Activated naive CD4-positive, alpha-beta T cell (primary cell): ENCODE measurements at places on chromosomes 6 and 20.

- no peak for DNase-seq
Measured at GRCh38 chr20:12554426-12554825, 454.3 kb upstream of the SPTLC3 start.

- no peak for DNase-seq
Measured at GRCh38 chr6:51640021-51640420, 447.4 kb downstream of the PKHD1 start.

GRCh38 chr6:73713426-73714147 lies 17.6 kb downstream of the CD109 start:
- DNase-seq = no peak

DNA sequence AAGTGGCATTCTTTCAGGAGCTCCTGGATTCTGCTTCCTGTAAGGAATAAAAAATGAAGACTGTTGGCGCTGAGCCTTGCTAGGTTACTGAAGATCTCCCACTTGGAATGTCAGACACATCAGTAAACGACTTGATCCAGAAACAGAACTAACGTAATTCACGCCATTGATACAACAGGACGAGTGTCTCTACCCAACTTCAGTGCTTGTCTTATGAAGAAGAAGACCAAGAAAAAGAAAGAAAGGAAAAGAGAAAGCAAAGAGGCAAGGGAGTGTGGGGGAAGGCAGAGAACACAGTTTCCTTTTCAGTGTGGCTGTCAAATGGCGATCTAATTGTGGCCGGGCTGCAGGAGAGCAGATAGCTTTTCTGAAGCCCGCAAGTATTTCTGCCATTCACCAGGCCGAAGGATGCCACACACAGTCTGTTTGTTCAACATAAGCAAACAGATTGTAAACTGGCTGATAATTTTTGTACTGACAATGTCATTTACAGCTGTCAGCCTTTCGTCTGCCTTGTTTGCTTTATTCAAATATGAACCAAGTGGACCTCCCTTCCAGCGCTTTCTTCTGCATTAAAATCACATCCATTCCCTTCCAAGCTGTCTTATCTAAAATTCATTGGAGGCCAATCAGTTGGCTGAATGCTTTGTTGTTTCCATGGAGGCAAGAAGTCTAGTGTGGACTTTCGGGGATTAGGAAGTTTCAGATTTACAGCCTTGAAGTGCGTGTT lies 180.6 kb downstream of the FOXA2 start:
- no peak for DNase-seq

GRCh38 chr6:115618256-115618655 lies 442.4 kb downstream of the FRK start:
- no peak for DNase-seq

DNA sequence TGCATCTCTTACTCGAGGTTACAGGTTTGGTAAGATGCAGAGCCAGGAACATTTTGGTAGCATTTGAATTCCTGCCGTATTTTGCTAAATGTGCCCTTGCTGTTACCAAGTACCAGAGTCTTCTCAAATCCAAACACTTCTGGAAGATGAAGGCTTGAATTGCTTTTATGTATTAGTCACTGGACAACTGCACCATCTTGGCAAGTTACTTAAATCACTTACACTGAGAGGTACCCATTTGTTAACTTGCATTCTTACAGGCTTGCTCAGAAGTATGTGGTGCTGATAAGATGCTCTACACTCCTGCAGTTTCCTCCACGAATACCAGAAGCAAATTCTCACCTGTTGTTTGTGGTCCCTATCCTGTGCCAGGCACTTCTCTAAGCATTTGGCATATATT lies 12.7 kb downstream of the IL22RA2 start:
- no peak for DNase-seq

- DNase-seq = no peak
Measured at GRCh38 chr20:20666359-20666758, 46.1 kb downstream of the RALGAPA2 start.

DNA sequence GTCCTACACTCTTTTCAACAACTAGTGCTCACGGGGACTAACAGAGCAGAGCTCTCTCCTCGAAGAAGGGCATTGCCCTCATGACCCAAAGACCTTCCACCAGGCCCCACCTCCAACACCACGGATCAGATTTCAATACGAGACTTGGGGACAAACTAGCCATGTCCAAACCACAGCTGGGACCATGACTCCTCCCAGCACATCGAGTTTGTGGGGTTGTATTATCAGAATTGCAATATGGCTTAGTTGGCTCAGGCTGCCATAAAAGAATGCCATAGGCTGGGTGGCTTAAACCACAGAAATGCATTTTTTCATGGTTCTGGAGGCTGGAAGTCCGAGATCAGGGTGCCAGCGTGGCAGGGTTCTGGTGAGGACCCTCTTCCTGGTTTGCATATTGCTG lies 189.7 kb upstream of the PMEPA1 start:
- no peak for DNase-seq

DNA sequence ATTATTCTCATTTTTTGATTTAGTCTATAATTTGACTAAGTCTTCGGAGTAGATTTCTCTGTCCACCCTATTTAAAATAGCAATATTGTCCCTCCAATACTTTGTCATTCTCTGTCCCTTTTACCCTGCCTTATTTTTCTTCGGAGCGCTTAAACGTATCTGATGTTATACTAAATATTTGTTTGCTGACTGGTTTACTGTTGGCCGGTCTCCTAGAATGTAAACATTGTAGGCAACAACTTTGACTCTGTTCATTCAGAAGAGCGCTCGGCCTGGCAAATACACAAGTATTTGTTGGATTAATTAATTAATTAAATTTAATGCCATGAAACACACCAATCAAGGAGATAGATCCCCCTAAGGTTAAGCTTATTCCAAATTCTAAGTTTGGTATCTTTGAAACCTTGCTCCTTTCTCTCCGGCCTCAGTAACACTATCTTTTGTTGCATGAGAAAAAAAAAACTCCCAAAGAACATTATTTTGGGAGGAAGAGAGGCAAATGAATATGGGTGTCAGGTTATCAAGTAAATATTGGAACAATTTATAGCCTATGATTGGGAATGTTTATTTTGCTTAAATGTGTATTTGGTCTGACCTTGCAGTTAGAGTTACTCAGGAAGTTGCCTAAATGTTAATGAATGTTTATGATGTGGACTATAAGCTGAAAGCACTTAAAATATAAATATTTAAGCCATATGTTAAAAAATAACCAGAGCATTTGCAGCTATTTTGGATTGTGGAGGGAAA lies 231.1 kb downstream of the SOX4 start:
- DNase-seq = no peak

DNA sequence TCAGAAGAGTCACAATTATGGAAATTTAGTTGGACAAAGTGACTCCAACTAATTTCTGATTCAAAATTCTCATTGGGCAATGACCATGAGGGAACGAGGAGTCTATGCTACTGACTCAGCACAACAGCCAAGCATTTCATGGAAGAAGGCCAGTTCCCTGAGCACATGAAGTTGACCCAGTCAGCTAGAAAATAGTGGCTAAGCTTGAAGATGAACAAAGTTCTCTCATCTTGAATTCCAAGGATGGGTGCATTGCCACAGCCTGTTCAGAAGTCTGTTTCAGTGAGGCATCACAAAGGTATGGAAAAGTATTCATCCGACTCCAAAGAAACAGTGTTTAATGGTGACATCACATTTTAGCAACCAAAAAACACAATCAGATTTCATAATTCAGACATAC lies 676.9 kb downstream of the HACE1 start:
- DNase-seq = no peak

- no peak for DNase-seq
Measured at GRCh38 chr6:169968541-169969270, 217.3 kb downstream of the ERMARD start.

GRCh38 chr6:43243664-43244321 lies 512 bp downstream of the TTBK1 start:
- no peak for DNase-seq

DNA sequence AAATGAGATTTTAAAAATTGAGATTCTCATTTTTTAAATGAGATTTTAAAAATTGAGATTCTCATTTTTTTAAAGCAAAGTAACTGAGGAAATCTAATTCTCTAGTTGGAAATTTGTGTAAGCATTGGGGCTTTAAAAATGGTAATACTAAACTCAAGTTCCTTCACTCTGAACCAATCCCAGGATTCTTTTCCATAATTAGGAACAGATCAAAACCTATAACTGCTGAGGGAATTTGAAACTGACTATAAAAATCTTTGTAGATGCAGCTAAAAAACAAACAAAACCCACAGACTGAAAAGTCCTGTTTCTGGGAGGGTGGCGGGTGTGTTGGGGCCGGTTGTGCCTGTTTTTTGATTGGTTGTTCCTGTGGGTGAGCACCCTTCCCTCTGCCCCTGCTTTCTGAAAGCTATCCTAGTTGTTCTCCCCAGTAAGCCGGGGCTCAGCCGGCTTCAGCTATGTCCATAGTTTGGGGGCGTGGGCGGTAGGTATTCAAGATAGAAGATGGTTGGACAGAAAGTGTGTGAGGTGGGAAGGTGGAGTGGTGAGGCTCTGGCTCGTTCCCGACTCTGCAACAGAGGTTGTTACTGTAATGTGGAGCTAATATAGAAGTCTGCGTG lies 49.3 kb downstream of the GFRA4 start:
- no peak for DNase-seq

GRCh38 chr6:87078983-87079616 lies 15.8 kb downstream of the CGA start:
- DNase-seq = peak; percentile 26

DNA sequence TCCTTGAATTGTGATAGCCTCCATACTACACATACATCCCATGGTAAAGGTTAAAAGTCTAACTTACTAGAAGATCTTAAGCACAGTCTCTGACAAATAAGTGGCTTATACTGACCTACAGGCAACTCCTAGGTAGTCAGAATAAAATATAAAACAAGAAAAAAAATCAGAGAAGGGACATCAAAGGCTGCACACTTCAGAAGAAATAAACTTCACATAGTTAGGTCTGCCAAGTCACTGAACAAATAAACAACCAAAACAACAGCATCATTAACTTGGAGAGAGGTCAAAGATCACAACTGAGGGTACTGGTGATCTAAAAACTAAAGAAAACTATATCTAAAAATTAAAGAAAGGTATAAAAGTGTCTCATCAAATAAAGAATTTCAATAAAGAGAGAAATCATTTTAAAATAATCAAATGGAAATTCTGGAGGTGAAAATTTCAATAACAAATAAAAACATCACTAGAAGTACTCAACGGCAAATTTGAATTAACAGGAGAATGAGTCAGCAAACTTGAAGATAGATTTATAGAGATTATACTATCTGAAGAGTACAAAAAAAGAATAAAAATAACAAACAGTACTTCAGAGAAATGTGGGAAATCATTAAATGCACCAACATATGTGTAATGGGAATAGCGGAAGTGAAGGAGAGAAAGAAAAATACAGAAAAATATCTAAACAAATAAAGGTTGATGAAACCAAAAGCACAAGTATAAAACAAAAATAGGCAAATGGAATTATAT lies 88.0 kb upstream of the UST start:
- no peak for DNase-seq

- DNase-seq = no peak
Measured at GRCh38 chr6:149239573-149240209, 77.8 kb upstream of the TAB2 start.

- no peak for DNase-seq
Measured at GRCh38 chr6:1111361-1111760, 200.5 kb upstream of the FOXQ1 start.

- no peak for DNase-seq
Measured at GRCh38 chr6:140988780-140989179, 1143.9 kb upstream of the GJE1 start.

- DNase-seq = no peak
Measured at GRCh38 chr6:107867302-107867615, 43.1 kb upstream of the SCML4 start.

GRCh38 chr6:148747145-148747470 lies 278 bp downstream of the UST start:
- DNase-seq = no peak

DNA sequence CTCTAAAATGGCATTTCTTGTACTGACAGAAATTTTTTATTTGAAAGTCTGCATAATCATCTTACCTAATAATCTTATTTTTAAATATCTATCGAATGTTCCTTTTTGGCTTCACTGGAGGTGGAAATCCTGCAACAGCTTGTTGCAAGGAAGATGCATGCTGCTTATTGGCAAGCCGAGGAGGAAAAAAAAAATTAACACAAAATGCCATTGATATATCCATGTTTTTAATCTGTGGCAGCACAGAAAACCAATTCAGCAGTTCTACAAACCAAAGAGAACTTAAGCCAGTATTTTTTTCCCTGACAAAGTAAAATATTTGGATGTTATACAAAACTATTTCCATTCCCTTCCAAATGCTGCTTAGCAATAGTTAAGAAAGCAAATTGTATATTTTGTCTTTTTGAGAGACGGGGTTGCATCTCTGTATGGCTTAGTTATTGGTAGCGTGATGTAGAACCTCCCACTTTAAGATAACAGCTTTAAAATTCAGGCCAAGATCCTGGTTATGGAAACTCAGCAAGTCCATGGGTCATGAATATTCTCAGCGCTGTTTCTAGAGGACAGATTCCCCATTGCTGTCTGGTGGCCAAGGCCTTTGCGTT lies 231.4 kb downstream of the TMEM242 start:
- DNase-seq = no peak

GRCh38 chr6:30917487-30917886 lies 3.4 kb downstream of the VARS2 start:
- DNase-seq = no peak

DNA sequence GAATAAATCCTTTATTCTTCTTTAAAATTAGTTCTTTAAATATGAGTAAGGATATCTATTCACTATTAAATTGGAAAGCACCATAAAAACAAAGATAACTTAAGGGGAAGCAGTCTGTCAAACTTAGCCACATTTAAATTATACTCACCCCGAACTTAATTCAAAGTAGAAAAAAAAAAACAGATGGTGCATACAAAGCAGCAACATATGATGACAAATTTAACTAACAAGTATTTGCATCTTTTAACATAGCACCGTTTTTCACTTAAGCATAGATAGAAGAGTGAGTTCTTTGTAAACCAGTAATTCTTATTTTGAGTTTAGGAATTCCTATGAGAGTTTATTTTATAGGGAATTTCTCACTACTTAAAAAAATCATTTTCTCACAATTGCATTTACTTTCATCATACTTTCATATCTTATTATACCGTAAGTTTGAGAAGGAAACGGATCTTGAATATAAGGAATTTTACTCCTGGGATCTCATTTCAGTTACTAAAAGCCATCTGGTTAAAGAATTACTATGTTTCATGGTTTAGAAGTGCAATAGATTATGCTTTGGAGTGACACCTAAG lies 828.2 kb upstream of the MAP3K7 start:
- DNase-seq = no peak

GRCh38 chr6:18632670-18633410 lies 245.7 kb downstream of the RNF144B start:
- no peak for DNase-seq
